Sigmoid colon (tissue), 7 donors: ENCODE measurements at places on chromosomes 7 and 10. TPM values are rescaled to one million over a fixed set of nuclear protein-coding genes. Genes with fewer than 3 reads are reported as not detected.

H2BK1 gene
- total RNA-seq = not detected

DNA sequence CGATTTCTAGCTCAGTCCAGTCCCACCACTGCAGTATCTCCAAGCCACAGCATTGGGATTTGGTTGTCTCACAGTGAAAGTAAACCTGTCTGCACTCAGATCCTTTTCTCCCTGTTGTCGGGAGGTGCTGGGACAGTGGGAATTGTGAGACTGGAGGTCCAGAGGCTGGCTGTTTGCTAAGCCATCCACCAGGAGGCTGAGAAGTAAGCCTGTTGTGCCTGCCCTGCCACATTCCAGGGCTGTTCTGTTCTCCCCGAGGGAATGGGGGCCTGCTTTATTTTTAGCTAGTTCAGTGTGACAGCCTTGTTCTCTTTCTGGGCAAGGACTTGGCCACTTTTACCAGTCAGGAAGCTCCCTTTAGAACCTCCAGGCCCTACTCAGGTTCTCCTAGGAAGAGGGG lies 54.9 kb downstream of the HK1 start:
- H3K27me3 ChIP-seq = no peaks in the 10 kb centered on the region
- H3K36me3 ChIP-seq = no peaks in the 10 kb centered on the region
- H3K27ac ChIP-seq = peak overlapping the region; percentile 91
- peak overlapping the region; percentile 3 for H3K4me3 ChIP-seq
- H3K4me1 ChIP-seq = peaks cover 80% of the 10 kb centered on the region

GRCh38 chr10:35843524-35844181 lies 201.6 kb upstream of the FZD8 start:
- no peak overlapping the region for H3K27ac ChIP-seq
- H3K4me3 ChIP-seq = no peak overlapping the region
- no peaks in the 10 kb centered on the region for H3K36me3 ChIP-seq
- DNase-seq = no peak
- no peaks in the 10 kb centered on the region for H3K27me3 ChIP-seq

GRCh38 chr10:132104471-132105301 lies 38.9 kb downstream of the JAKMIP3 start:
- no peaks in the 10 kb centered on the region for H3K36me3 ChIP-seq
- DNase-seq = peak; percentile 40
- H3K27me3 ChIP-seq = no peaks in the 10 kb centered on the region
- no peak overlapping the region for H3K27ac ChIP-seq

DNA sequence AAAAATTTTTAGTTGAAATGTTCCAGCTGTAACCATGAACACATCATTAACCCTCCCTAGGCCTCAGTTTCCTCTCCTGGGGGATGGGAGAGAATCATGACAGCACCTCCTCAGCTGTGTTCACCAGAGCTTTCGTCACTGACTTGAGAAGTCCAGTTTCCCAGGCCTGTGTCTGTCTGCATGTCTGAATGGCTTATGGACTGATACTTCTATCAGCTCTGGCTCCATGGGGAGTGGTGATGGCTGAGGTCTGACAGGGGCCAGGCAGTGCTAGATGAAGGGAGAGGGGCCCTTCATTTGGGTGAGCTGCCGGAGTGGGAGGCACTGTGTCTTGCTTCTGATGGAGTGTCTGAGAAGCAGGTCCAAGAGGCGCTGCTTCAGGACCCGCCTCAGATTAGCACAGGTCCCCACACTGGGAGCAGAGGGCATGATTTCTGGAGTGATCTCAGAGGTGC lies 192.9 kb downstream of the PTPN20 start:
- no peaks in the 10 kb centered on the region for H3K36me3 ChIP-seq
- H3K27me3 ChIP-seq = no peaks in the 10 kb centered on the region
- H3K4me3 ChIP-seq = no peak overlapping the region
- no peaks in the 10 kb centered on the region for H3K4me1 ChIP-seq

GJC3 gene
- total RNA-seq = 0.95 TPM

DNA sequence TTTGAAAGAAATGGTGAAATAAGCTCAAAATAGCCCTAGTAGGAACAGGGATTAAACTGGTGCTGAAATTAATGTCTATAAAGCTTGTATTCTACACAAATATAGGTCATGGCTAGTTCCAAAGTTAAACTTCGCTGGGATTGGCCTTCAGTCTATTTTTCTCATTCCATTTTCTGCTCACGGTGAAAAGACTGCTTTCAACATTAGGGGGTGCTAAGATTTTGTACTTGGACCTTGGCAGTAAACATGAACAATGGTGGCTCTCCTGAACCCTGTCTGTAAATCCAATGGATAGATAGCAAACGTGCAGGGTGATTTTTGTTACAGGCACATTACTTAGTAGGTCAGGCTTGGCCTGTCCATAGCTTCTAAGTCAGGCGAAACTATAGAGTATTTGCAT lies 36.0 kb upstream of the RSU1 start:
- no peaks in the 10 kb centered on the region for H3K27me3 ChIP-seq
- no peaks in the 10 kb centered on the region for H3K36me3 ChIP-seq
- H3K4me3 ChIP-seq = no peak overlapping the region
- no peak overlapping the region for H3K27ac ChIP-seq

- no peaks in the 10 kb centered on the region for H3K27me3 ChIP-seq
- H3K27ac ChIP-seq = no peak overlapping the region
- no peaks in the 10 kb centered on the region for H3K36me3 ChIP-seq
- peaks cover 14% of the 10 kb centered on the region for H3K4me1 ChIP-seq
- no peak overlapping the region for H3K4me3 ChIP-seq
- DNase-seq = no peak
Observed at GRCh38 chr10:51251110-51251509, 176.8 kb downstream of the PRKG1 start.

ZNF239 gene
- 5.4 TPM for total RNA-seq

DNA sequence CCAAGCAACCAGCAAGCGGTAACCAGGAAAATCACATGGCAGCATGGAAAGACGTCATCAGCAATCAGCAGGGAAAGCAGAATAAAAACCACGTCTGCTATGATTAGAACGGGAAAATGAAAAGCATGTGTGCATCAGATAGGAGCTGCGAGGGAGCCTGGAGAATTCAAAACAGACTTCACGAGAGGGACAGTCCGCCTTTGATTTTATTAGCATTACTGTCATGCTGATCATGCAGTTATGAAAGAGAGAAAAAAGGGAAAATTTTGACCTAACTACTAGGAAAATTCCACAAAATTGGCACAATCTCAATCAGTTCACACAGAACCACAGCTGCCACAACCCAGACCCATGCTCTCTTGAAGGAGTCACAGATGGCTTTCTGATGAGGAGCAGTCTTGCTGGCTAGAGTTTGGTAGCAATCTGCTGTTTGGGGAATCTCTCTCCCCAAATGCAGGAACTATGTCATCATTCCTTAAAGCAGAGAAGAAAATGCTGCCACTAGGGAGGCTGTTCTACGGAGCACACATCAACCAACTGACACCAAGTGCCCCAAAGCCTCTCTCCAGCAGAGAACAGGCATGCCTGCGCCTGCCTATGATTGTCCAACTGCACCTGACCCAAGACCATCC lies 295.9 kb downstream of the TNS3 start:
- DNase-seq = peak; percentile 53
- H3K27ac ChIP-seq = peak overlapping the region; percentile 54
- H3K27me3 ChIP-seq = no peaks in the 10 kb centered on the region
- no peak overlapping the region for H3K4me3 ChIP-seq

ZCCHC24 gene
- 141 TPM for total RNA-seq

ASB13 gene
- total RNA-seq = 18.1 TPM

- peaks cover 95% of the 10 kb centered on the region for H3K4me1 ChIP-seq
- H3K27me3 ChIP-seq = no peaks in the 10 kb centered on the region
- H3K27ac ChIP-seq = peak overlapping the region; percentile 97
- H3K36me3 ChIP-seq = no peaks in the 10 kb centered on the region
- DNase-seq = no peak
- H3K4me3 ChIP-seq = no peak overlapping the region
Observed at GRCh38 chr10:80200259-80200658, 5.1 kb downstream of the ANXA11 start.

GRCh38 chr10:132536241-132536876 lies 1.2 kb upstream of the INPP5A start:
- H3K36me3 ChIP-seq = no peaks in the 10 kb centered on the region
- H3K4me1 ChIP-seq = no peaks in the 10 kb centered on the region
- DNase-seq = peak; percentile 75
- peak overlapping the region; percentile 76 for H3K4me3 ChIP-seq
- H3K27me3 ChIP-seq = no peaks in the 10 kb centered on the region

PURB gene
- total RNA-seq = 36.8 TPM

HOXA9 gene
- 13.0 TPM for total RNA-seq

DNA sequence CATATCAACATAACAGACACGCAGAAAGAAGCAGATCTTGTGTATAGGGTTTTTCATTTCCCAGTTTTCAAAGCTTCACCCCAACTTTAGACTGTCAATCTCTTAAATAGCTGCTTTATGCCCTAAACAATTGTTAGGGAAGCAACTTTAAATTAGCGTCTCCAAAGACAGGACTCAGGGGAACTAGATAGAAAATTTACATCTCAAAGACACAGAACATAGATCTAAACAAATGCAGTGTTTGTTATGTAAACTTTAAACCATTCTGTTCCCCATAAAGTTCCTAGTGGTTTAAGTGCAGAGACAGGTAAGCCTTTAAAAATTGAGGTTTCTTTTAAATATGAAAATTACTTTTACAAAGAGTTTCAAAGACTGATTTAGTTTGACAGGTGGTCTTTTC lies 379.2 kb upstream of the GHITM start:
- H3K36me3 ChIP-seq = no peaks in the 10 kb centered on the region
- no peak for DNase-seq
- H3K4me1 ChIP-seq = no peaks in the 10 kb centered on the region
- no peaks in the 10 kb centered on the region for H3K27me3 ChIP-seq
- H3K4me3 ChIP-seq = no peak overlapping the region
- H3K27ac ChIP-seq = no peak overlapping the region
